ENCODE measurements at places on chromosomes 6 and 20. TPM values are rescaled to one million over a fixed set of nuclear protein-coding genes. Genes with fewer than 3 reads are reported as not detected.

Gene RIMS1
- 10.0 TPM for polyA plus RNA-seq

Gene APOM
- 2.4 TPM for polyA plus RNA-seq

Gene C20orf202
- 3.3 TPM for polyA plus RNA-seq

Gene TPD52L1
- polyA plus RNA-seq = 3.5 TPM

Gene SPATA2
- 1.8 TPM for polyA plus RNA-seq

Gene LINC00237
- not detected for polyA plus RNA-seq

Gene POPDC3
- polyA plus RNA-seq = 13.5 TPM

Gene TMEM74B
- 1.9 TPM for polyA plus RNA-seq

Gene NR2E1
- not detected for polyA plus RNA-seq

Gene COL9A1
- polyA plus RNA-seq = 2.4 TPM

Gene MUCL3
- polyA plus RNA-seq = not detected

Gene HLA-C
- 18.4 TPM for polyA plus RNA-seq

Gene SASH1
- polyA plus RNA-seq = 4.3 TPM

Measured in Purkinje cell (primary cell).